ENCODE measurements at places on chromosomes 2 and 18.
A peak's percentile ranks its signal among the peaks of the same experiment; 100 is the strongest.

DNA sequence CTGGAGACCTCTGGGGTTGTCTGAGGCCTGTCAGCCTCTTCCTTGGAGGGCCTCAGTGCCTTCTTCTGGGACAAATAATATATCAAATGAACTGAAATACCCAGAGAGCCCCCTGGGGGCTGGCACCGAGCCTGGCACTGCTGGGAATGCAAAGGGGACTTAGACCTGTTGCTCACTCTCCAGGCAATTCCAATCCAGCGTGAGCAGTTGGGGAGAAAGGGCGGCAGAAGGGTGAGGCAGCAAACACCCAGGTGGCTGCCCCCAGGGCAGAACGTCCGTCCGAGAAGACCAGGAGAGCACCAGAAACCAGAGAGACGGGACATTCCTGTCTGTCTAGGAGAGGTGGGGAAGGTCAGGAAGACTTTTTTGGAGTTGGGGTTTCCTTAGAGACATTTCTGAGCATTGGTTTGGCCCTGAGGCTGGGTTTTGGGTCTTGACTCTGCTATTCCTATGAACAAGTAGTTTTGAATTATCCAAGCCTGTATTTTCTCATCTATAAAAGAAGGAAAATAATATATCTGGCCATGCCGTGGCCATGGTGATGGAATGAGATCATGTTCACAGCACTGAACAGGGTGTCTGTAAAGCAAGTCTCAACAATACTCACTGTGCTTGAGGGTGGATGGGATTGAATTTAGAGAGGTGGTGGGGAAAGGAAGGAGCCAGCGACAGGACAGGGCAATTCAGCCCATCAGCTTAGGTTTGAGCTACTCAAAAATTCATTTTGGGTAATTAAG, 44.3 kb upstream of the ZBTB7C start:
- no peak for DNase-seq

DNA sequence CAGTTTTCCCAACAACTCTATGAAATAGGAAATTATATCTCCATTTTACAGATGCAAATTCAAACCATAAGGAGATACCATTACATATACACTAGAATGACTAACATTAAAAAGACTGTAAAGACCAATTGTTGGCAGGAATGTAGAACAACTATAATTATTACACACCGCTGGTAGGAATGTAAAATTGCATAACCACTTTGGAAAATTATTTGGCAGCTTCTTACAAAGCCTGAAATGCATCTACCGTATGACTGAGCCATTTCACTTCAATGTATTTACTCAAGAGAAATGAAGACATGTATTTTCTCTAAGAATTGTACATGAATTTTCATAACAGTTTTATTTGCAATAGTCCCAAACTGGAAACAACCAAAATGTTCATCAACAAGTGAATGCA, 189.1 kb upstream of the BCL2L11 start:
- DNase-seq, result no peak

GRCh38 chr2:161915121-161915520, 158.9 kb downstream of the DPP4 start:
- DNase-seq, result no peak

DNA sequence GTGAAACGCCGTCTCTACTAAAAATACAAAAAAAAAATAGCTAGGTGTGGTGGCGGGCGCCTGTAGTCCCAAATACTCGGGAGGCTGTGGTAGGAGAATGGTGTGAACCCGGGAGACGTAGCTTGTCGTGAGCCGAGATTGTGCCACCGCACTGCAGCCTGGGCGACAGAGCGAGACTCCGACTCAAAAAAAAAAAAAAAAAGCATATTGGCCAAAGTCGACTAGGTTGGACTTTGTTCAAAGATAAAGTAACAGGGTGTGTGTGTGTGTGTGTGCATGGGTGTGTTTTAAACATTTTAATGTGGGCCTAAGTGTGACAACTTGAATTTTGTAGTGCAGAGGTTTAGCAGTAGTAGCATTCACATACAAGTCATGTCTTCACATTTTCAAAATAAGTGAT, 11.7 kb downstream of the GEMIN6 start:
- no peak for DNase-seq

DNA sequence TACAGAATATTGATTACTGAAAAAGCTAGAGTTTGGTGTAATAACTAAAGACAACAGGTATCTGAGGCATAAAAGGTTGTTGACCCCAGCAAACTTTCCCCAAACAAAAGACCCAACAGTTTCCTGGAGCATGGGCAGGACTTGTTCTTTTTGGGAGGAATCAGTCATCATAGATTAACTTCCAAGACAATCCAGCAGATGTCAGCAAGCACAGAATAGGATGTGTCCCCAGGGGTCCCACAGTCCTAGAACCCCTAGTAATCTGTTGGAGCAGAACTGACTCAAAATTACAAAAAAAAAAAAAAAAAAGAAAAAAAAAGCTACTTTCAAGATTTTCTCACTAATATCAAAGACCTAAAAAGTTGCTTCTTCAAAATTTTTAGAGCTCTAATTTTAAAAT, 564.7 kb upstream of the SLC39A10 start:
- DNase-seq, result no peak

DNA sequence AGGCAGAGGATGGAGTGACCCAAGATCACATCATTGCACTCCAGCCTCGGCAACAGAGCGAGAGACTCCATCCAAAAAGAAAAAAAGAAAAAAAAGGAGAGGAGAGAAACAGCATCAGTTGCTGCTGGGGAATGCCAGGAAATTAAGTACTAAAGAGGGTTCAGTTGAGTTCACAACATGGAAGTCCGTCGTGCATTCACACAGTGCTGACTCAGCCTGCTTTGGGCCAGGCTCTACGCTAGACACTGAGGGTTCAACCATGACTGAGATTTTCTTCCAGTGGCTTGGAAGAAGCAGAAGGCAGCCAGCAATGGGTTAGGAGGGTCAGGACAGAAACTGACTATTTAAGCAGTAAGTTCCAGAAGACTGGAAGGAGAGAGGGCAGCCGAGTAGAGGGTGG, 108.8 kb downstream of the FMNL2 start:
- no peak for DNase-seq

DNA sequence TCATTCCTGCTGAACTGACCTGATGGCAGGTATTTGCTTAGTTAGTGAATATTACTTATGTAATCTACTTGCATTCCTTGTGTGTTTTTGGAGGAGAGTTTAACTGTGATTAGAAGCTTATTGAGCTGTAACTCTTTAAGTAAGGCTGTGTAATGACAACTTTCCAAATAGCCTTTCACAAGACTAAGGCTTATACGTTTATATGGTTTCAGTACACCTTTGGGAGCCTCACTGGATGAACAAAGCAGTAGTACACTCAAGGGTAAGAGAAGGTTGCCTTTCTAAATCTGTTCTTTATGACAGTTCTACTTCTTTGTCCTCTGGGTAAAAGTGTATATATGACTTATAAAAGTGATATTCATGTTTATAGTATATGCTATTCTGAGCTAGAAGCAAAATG, 4.3 kb downstream of the ITPRID2 start:
- DNase-seq, result no peak

DNA sequence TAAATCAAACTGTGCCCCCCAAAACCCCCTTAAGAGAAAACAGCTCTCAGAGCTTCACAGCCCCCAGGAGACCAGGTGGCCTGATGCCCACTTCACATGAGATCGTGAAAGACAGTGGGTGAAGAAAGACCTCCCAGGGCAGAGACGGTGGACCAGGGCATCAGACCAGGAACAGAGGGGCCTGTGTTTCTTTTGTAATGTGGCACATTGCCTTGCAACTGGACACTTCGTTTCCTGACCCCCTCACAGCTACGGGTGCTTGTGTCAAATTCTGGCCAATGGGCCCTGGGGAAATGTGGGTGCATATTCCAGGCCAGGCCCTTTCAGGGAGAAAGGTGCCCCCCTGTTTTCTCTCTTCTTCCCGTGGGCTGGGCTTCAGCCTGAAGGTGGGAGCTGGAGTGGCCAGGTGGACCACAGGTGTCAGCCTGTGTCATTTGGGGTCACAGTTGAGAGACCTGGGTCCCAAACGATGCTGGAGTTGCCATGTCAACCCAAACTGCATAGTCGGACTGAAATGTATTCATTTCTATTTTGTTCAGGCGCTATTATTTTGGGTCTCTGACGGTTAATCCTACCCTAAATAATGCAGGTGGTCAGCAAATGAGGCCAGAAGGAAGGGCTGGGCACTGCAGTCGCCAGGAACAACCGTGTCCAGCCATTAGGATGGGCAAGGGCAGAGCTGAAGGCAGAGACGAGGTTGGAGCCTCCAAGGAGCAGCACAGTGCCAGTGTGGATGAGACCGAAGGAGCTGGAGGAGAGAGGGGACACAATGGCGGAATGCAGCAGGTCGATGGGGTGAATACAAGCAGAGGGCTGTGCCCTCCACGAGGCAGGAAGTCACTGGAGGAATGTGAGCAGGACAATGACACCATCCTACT, 338.2 kb downstream of the EIPR1 start:
- no peak for DNase-seq

DNA sequence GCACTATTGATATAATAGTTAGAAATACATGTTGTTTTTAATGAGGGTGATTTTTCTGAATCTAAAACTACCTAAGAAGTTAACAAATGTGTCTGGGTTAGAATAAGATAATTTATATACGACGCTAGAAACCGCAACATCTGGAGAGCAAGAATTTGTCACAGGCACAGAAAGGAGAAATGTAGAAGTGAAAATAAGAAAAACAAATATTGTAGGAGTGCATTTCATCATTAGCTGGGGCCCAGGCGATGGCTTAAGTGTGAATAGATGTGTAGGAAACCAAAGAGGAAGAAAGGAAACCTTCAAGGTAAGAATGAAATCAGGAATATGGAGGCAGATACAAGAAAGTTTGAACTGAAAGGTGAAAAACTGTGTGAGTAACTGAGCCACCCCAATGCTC, 90.3 kb downstream of the LRP2 start:
- no peak for DNase-seq

DNA sequence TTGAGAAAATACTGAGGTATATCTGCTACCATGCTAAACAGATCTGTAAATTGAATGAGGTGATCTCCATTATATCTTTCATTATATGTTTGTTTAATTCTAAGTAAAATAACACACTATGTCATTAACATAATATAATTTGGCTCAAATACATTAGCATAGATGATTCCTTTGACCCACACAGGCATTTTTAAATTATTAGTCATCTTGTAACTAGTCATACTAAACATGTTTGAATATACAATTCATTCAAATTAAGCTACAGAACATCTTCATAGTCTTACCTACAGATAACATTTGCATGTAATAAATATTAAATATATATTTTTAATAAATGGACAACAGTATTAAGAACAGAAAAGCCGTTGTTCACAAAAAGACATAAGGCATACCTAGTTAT, 52.7 kb upstream of the KYNU start:
- no peak for DNase-seq

- no peak for DNase-seq
Observed at GRCh38 chr2:60331115-60331809, 222.2 kb downstream of the BCL11A start.

DNA sequence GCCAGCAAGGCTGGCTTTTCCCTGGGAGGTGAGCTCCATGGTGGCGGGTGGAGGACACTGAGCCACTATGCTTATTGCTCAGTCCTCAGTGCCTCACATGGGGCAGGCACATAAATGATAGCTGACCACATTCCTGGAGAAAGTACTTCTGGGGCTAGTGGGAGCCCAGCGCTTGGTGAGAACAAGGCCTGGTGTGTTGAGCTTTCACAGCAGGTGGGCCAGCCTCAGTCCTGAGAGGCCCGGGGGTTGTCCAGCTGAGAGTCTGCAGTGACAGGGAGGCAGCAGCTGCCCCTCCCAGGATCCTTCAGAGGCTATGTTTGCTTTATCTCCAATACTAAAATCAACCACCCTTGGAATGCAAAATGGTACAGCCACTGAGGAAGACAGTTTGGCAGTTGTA, 217.7 kb downstream of the ZBTB7C start:
- DNase-seq, result no peak

GRCh38 chr2:120783371-120783791, 47.7 kb downstream of the GLI2 start:
- DNase-seq, result no peak

DNA sequence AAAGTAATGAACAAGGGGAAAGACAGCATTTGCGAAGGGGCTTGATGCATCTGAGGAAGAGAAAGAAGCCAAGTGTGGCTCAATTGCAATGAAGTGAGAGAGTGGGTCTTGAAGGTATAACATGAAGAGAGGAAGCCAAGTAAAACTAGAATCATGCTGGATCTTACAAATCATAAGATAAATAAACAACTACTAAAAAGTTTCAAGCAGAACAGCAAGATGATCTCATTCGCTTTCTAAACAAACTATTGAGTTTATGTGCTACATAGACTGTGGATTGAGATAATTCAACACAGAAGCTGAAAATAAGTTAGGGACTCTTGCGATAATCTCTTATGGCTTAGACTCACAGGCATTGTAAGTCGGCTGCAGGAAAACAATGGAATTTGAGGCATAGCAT, 1310.5 kb upstream of the NRXN1 start:
- DNase-seq, result no peak

GRCh38 chr18:62450546-62451410, 72.0 kb upstream of the ZCCHC2 start:
- peak; percentile 69 for DNase-seq

GRCh38 chr2:213189001-213189899, 37.8 kb upstream of the IKZF2 start:
- DNase-seq, result no peak

DNA sequence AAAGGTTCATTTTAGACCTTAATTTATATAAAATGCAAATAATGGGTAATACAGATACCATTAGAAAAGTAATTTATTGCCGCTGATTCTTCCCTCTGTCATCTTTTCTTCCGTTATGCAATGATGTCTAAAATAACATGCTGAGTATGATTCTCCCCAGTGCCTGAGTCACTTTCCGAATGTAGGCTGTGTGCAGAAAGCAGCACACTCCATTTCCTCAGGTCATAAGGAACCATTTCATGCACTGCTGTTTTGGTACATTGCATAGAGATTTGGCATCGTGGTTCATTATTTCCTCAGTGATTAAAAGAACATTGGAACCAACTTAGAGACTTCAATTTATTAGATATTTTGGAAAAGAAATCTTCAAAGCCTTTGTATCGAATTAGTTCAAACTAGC, 173.5 kb downstream of the CDH2 start:
- peak; percentile 3 for DNase-seq

GRCh38 chr18:49837889-49838288, 24.6 kb upstream of the ACAA2 start:
- DNase-seq, result no peak

GRCh38 chr2:83941886-83942285, 517.2 kb downstream of the SUCLG1 start:
- DNase-seq, result no peak
